HS-27A (cell line): ENCODE measurements at places on chromosomes 4 and X.

- DNase-seq = no peak
These were observed 201.3 kb downstream of the RBM46 start for GRCh38 chr4:154982187-154983047.

GRCh38 chrX:10457092-10457491 is 163.3 kb downstream of the MID1 start:
- DNase-seq = no peak

DNA sequence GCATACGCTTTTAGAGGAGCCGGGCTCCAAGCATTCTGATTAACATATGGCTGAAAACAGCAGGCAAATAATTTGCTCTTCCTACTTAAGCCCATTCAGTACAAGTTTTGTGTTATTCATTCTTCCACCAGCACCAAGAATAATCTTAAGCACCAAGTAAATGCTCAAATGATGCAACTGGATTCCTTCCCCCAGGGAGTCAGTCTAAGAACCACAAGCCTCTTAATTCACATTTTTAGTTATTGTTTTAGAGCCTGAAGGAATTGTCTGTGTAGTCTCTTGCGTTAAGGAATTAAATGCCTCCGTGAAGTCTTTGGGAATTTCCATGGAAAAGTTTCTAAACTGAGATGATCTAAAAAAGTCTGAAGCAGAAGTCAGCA is 61.5 kb upstream of the MAGEB2 start:
- DNase-seq = no peak

DNA sequence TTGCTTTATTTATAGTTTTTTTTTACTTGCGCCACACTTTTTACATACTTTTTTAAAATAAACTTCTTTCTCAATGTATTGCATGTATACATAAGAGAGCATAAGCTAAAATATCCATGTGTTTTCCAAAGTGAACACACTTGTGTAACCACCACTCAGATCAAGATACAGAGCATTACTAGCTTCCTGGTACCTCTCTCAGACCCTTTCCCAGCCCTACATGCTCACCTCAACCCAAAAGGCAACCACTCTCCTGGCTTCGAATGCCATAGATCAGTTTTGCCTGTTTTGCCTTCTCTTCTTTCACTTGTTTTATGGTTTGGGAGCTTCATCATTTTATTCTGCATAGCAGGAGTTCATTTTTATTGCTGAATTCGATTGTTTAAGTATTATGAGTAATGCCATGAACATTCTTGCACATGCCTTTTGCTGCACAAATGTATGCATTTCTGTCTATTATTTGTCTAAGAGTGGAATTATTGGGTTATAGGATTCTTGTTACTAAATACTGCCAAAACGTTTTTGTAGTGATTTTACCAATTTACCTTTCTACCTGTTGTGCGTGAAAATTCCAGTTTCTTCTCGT is 45.9 kb upstream of the NUDT6 start:
- DNase-seq = no peak

- DNase-seq = no peak
These were observed 1.2 kb downstream of the RBBP7 start for GRCh38 chrX:16868920-16869319.

DNA sequence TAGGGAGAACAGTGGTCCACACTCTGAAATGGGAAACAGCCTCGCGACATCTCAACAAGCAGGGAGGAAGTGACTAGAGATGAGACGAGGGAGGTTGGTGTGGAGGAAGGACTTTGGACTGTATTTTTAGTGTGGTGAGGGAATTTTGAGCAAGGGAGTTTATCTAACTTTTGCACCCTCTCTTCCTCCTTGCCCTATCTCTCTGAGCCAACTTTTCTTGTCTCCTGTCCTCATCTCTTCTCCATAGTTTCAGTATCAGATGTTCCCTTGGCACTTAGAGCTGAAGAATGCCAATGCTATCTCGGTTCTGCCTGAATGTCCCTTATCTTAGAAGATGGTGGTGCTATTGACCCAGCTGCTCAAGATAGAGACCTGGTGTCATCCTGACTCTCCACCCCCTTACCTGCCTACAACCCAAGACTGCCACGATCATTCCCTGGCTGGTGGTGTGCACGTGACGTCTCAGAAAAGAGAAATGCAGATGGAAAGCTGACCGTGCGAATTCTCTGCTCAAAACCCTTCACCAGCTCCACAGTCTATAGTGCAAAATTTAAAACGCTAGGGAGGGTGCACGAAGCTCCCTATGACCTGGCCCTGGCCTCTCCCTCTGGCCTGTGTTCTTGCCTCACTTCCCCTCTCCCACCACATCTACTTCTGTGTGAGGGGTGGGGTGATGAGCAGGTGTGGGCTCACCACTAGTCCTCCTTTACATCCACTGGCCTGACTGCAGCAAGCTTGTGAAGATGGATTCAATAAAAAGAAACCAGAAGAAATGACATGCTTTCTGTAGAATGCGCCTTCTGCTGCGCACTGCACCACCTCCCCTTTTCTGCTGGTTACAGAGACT is 20.9 kb downstream of the MPP1 start:
- no peak for DNase-seq

DNA sequence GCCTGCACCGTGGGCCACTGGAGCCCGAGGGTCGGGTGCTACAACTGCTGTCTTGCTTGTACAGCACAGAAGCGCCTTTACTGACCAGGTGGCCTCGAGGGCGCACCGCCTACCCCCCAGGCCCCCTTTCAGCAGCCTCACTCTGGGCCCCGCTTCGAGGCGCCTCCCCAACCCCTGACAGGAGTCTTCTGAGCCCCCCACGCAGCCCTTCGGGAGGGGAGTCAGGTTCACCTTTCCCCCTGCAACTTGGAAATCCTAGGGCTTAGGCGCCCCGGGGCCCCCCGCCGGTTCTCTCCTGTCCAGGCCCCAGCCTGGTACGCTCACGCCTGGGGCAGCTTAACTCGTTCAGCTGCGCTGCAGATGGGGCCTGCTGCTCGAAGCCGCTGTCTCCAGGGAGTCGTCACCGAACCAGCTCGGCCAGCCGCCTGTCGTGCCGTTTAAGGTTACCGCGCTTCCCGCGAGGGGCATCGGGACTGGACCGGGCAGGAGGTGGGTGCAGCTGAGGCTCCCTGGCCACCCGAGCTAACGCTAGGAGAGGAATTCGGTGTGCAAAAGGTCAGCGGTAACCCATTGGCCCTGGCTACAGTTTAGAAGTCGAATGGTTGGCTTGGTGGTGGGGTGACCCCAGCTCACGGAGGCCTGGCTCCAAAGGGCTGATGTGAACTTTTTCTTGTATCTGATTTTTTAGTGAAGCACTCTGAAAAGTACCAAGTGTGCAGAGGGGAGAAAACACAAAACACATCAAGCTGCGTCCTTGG is 58.9 kb upstream of the BCOR start:
- no peak for DNase-seq
